Endothelial cell of umbilical vein (primary cell): ENCODE measurements at places on chromosomes 3 and 15. TPM values are rescaled to one million over a fixed set of nuclear protein-coding genes. Genes with fewer than 3 reads are reported as not detected.

LDHAL6B gene
- not detected in 2 replicates for total RNA-seq

HYKK gene
- 2.1 and 2.7 TPM in 2 replicates for total RNA-seq

REC114 gene
- total RNA-seq: not detected in 2 replicates

SCAANT1 gene
- not detected in 2 replicates for total RNA-seq

GUCA1C gene
- total RNA-seq: not detected in 2 replicates

SLC28A2 gene
- total RNA-seq: not detected in 2 replicates

RPS27L gene
- total RNA-seq: 338 and 345 TPM in 2 replicates

FBXW12 gene
- total RNA-seq: not detected in 2 replicates

NEIL1 gene
- total RNA-seq: 21.7 and 29.5 TPM in 2 replicates

ZXDC gene
- total RNA-seq: 21.3 and 22.6 TPM in 2 replicates

RPUSD2 gene
- 10.6 and 11.4 TPM in 2 replicates for total RNA-seq
